ENCODE measurements at places on chromosomes 4 and X. TPM values are rescaled to one million over a fixed set of nuclear protein-coding genes. Genes with fewer than 3 reads are reported as not detected.

The MORF4L2 gene
- total RNA-seq = 563 TPM

The PAGE2B gene
- total RNA-seq = not detected

The UBE2K gene
- 16.0 TPM for total RNA-seq

The TRIML2 gene
- total RNA-seq = 0.36 TPM

The APELA gene
- not detected for total RNA-seq

The FGF16 gene
- not detected for total RNA-seq

The SRPX2 gene
- total RNA-seq = 7.3 TPM

The IL13RA2 gene
- total RNA-seq = 0.73 TPM

The LINC00632 gene
- 6.5 TPM for total RNA-seq

The CLDN22 gene
- total RNA-seq = not detected

The USP51 gene
- 8.8 TPM for total RNA-seq

The SORBS2 gene
- total RNA-seq = 103 TPM

The ARSJ gene
- 1.7 TPM for total RNA-seq

The GSTCD gene
- 20.4 TPM for total RNA-seq

The IQCM gene
- total RNA-seq = not detected

The HERC5 gene
- total RNA-seq = 36.7 TPM

The HELT gene
- total RNA-seq = not detected

The TLR10 gene
- under 0.01 TPM for total RNA-seq

The F9 gene
- not detected for total RNA-seq

The WDR44 gene
- total RNA-seq = 9.7 TPM

The TRIM60 gene
- not detected for total RNA-seq

The BEX2 gene
- total RNA-seq = 2.9 TPM

The CDKL2 gene
- total RNA-seq = 6.2 TPM

The HSFX2 gene
- not detected for total RNA-seq

The ARHGAP6 gene
- total RNA-seq = under 0.01 TPM

The FAM133A gene
- total RNA-seq = not detected

The ARX gene
- total RNA-seq = not detected

The DCAF4L1 gene
- total RNA-seq = 0.46 TPM

The STATH gene
- total RNA-seq = not detected

The HSFX1 gene
- 0.46 TPM for total RNA-seq

The DMRTC1 gene
- not detected for total RNA-seq

The CTSO gene
- total RNA-seq = 15.5 TPM

The GPAT3 gene
- total RNA-seq = 29.3 TPM

The NPY2R gene
- not detected for total RNA-seq

The EIF2S3 gene
- total RNA-seq = 369 TPM

The CT55 gene
- total RNA-seq = not detected

The PWWP3B gene
- total RNA-seq = not detected

The CHRNA9 gene
- not detected for total RNA-seq

The S100G gene
- total RNA-seq = not detected

The SASH3 gene
- total RNA-seq = not detected

The GYG2 gene
- 36.6 TPM for total RNA-seq

The VCX3B gene
- total RNA-seq = not detected

The FGA gene
- total RNA-seq = not detected

The SPIN2A gene
- total RNA-seq = 0.33 TPM

The GAGE12J gene
- not detected for total RNA-seq

The IL2 gene
- total RNA-seq = not detected

The ADH1B gene
- not detected for total RNA-seq

The CETN2 gene
- total RNA-seq = 25.1 TPM

The GAGE12F gene
- not detected for total RNA-seq

The RLIM gene
- 70.2 TPM for total RNA-seq

The DMD gene
- total RNA-seq = 14.3 TPM

The NAP1L3 gene
- total RNA-seq = 3.8 TPM

The MAGEC3 gene
- not detected for total RNA-seq

The SATL1 gene
- total RNA-seq = not detected

The FRMPD4 gene
- total RNA-seq = 0.33 TPM
